CD4-positive, alpha-beta T cell treated with Interleukin-4 for 1 hour (primary cell): ENCODE measurements at places on chromosomes 3 and 15.

- no peak for DNase-seq
Measured at GRCh38 chr3:173096140-173096539, 44.9 kb downstream of the SPATA16 start.

GRCh38 chr3:115623044-115623868, at the start of gene GAP43:
Gene GAP43 (plus strand): TSS chr3:115623510. CDS start chr3:115623690, 180 bp downstream.
- DNase-seq, result no peak

GRCh38 chr15:99345832-99346462, 94.7 kb downstream of the LRRC28 start:
- no peak for DNase-seq

GRCh38 chr15:30650012-30650929, 24.3 kb downstream of the ARHGAP11B start:
- no peak for DNase-seq

DNA sequence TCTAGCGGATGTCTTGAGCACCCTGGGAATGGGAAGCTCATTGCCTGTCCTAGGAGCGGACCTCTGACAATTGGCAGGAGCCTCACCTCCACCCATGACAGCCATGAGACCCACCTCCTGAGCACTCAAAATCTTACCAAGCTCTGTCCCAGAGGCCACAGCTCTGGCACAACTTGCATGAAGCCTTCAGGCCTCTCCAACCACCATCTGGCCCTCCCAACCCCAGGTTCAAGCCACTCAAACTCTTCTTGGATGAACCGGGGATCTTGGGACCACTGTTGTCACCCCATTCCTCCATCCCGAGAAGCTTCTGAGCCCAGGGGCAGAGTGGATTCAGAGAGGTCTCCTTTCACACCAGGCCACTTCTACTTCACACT, 1.5 kb downstream of the VIPR1 start:
- no peak for DNase-seq

GRCh38 chr3:178198329-178198728, 337.9 kb upstream of the KCNMB2 start:
- DNase-seq, result no peak

GRCh38 chr15:99115300-99116215, 10.7 kb downstream of the SYNM start:
- DNase-seq, result no peak
